ENCODE measurements at places on chromosomes 16 and 17. TPM values are rescaled to one million over a fixed set of nuclear protein-coding genes. Genes with fewer than 3 reads are reported as not detected.

- no peak for DNase-seq
Observed at GRCh38 chr16:67388191-67388590, 5.1 kb downstream of the TPPP3 start.

Gene BCAS3
- total RNA-seq: 10.9 TPM

DNA sequence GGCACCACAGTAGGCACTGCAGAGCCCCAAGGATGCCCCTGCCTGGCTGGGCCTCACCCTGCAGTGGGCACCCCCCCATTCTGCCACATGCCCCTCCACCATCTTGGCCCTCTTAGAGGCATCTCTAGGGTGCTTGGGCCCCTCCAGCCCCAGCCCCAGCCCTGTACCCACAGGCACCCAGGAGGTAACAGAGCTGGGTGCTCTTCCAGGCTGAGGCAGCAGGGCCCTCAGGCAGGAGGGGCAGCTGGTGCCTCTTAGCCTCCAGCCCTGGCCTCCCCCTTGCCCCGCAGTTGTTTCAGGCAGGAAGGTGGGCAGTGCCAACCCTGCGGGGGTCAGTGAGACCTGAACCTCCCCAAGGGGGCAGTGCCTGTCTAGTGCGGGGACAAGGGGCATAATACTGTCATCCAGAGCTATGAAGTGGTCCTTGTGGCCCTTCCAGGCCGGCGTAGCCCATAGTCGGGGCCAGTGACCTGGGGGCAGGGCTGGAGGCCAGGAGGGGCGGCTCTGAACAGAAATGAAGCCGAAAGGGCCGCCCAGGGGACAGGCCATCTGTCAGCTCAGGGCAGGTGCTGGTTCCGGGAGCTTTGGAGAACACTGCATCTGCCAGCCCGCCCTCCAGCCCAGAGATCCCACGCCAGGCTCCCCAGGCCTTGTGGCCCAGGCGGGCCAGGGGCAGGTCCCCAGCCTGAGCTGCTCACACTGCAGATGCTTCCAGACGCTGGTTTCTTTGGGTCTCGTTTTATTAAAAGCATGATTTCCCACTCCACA, 4.9 kb upstream of the AATK start:
- DNase-seq: no peak

DNA sequence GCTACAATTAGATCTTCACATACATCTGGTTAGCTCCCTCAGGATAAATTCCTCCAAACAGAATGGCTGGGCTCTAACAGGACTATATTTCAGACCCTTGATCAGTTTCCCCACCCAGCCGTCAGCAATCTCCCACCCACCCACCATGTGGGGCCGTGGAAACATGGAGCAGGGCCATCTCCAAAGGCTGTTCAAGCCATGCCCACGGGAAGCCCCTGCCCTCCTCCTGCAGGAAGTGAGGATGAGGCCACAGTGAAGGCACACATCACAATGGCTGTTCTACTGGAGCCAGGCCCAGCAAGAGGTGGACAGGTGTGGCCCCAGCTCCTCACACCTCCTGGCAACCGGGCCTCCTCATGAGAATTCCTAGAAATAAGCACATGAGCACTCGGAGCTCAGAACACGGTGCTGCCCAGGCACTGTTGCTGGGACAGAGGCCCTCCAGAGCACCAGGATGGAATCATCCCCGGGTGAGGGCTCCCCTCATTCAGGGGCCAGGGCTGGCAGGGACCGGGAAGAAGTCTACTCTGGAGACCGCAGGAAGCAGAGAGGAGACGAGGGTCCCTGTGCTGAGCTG, at the start of gene LITAFD:
Gene LITAFD, plus strand, starts transcription at position 311 of the 577 bp plus-strand sequence. CDS start 2,005 bp downstream, outside the sequence.
- DNase-seq: no peak

- peak; percentile 44 for DNase-seq
Observed at GRCh38 chr16:1613728-1614455, 1.7 kb downstream of the CRAMP1 start.

GRCh38 chr17:56596691-56597494, 3.4 kb downstream of the NOG start:
- DNase-seq: no peak

Gene TMEM114
- total RNA-seq: not detected

DNA sequence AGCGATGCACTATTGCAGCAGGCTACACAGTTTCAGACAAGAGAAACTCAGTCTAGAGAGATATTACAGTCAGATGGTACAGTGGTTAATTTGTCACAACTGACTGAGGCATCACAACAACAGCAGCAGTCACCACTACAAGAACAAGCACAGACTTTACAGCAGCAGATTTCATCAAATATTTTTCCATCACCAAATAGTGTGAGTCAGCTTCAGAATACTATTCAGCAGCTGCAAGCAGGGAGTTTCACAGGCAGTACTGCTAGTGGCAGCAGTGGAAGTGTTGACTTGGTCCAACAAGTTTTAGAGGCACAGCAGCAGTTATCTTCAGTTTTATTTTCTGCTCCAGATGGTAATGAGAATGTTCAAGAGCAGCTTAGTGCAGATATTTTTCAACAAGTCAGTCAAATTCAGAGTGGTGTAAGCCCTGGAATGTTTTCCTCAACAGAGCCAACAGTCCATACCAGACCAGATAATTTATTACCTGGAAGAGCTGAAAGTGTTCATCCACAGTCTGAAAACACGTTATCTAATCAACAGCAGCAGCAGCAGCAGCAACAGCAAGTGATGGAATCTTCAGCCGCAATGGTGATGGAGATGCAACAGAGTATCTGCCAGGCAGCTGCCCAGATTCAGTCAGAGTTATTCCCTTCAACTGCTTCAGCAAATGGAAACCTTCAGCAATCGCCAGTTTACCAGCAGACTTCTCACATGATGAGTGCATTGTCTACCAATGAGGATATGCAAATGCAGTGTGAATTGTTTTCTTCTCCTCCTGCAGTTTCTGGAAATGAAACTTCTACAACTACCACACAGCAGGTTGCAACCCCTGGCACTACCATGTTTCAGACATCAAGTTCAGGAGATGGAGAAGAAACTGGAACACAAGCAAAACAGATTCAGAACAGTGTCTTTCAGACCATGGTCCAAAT, 34.1 kb downstream of the NQO1 start:
- no peak for DNase-seq

DNA sequence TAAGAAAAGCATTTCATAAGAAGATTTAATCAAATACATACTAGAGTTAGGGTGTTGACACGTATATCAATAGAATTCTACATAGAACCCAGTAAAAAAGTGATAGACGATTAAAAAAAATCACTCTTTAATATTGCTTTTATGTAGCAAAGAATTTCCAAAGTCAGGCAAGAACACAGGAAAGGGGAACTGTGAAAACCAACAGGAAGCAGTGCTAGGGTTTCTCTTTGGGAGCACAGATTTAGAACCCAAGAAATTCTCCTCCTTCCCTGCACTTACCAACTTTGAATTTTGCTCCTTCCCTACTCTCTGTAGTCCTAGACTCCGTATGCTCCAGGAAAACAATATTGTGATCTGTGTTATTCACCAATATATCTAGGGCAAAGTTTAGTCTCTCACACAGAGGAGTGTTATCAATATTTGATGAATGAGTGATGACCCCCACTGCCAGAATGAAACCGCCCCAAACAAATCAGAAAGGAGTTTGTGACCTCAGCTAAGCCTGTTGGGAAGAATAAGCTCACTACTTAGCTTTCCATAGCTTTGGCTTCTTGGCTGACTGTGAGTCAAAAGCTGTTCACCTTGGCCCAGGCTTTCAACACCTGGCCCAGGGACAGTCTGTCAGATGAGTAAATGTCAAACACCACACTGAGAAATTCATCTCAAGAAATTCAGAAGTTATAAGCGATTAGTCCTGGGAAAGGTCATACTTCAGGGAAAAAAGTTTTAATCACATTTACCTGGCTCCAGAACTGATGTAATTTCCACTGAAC, 8.6 kb downstream of the RFWD3 start:
- no peak for DNase-seq

DNA sequence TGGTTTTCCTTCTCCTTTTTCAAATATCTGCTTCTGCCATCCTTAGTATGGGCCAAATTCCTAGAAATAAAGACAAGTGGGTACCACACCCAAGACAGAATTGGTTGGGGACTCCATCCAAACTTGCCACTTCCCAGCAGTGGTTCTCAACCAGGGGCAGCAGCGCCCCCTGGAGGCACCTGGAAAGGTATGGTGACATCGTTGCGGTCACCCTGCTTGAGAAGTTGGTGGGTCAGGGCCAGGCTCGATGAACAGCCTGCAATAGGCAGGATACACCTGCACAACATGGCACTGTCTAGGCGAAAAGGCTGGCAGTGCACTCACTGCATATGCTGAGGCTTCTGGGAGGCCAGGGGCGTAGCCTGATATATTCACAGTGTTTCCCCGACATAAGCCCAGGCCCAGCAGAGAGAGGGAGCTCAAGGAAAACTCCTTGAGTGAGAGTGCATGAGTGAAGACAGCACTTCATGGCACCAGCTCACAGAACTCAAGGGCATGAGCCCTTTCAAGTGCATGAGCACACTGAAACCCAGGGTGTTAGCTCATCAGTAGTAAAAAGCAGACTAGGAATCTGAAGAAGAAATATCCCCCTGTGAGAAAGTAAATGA, 57.7 kb downstream of the CMC2 start:
- DNase-seq: peak; percentile 82

GRCh38 chr17:40373324-40373723, 8.8 kb upstream of the GJD3 start:
- DNase-seq: no peak

Gene TEX14
- under 0.01 TPM for total RNA-seq

DNA sequence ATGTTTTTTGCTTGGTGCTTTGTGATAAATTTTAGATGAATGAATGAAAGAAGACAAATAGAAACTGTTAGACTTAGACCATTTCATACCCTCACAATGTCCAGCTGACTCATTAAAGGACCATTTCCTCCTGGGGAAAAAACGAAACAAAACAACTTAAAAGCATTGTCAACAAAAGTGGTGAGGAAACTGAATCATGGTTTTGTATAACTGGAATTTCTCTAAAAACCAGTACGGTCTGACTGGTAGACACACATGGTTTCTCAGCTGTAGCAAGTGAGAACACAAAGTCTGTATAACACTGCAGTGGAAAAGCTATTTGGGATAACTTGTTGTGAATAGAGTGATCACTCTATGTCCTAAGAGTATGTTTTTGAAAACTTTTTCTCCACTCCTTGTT, 5.3 kb upstream of the DDX52 start:
- peak; percentile 95 for DNase-seq

- DNase-seq: peak; percentile 72
Observed at GRCh38 chr16:55559233-55559632, 7.3 kb upstream of the CAPNS2 start.

Gene CHP2
- total RNA-seq: not detected

- DNase-seq: peak; percentile 18
Observed at GRCh38 chr17:73011016-73011486, 81.4 kb downstream of the SLC39A11 start.

Gene CD300LB
- not detected for total RNA-seq

DNA sequence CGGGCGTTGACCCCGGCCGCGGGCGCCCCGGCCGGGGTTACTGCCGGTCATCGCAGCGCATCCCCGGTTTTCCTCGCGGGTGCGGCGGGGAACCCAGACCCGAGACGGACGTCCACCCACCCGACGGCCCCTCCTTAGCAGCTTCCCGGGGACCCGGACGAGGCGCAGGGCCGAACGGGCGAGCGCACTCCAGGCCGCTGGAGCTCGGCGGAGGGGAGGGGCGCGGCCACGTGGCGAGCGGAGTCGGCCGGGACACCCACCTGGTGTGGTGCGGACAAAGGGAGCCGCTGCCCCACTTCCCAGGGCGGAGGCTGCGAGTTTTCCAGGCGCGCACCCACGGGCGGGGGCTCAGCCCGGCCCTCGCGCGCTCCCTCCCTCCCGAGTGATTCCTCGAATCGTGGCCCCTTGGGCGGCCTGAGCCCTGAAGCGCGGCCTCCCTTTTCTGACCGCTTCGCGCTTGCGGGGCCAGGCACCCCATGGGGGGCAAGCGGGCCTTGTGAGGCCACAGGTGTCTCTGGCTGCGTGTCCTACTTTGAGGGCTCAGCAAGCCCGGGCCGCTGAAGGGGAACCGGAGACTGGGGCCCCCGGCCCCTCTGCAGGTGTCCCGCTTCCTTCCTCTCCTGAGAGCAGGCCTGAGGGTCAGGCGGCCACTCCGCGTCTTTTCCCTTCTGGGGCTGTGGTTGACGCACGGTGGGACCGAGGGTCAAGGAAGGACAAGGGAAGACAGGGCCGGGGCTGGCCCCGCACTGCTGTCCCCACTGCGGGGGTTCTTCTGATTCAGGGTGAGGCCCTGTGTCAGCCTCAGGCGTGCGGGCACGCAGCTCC, 1.1 kb upstream of the FASN start:
- no peak for DNase-seq

Gene FA2H
- total RNA-seq: not detected

- DNase-seq: peak; percentile 47
Observed at GRCh38 chr17:39225959-39226683, 376 bp upstream of the STAC2 start.

GRCh38 chr16:89393738-89394406, 96.5 kb downstream of the ANKRD11 start:
- DNase-seq: no peak

Gene TRIM37
- total RNA-seq: 33.3 TPM

GRCh38 chr16:4689091-4689671, 4.2 kb upstream of the NUDT16L1 start:
- no peak for DNase-seq

DNA sequence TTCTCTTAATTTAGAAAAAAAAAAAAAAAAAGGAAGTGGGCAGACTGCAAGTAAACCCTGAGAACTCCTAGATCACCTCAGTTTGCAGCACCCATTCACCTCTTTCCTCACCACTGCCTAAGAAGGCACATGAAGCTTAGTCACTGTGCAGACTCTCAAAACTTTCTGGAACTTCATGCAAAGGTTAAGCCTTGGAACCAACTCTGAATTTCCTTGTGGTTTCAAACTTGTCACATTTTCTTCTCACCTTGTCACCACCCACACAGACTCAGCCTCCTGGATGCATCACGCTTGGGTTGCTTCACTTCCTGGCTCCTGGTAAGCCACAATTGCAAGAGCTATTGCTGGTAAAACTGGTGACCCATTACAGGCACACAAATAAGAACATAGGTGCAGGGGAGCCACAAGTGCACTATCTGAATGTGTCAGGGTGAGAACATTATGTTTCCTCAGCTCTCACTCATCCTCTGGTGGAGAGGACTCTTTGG, 15.0 kb upstream of the CPD start:
- no peak for DNase-seq

DNA sequence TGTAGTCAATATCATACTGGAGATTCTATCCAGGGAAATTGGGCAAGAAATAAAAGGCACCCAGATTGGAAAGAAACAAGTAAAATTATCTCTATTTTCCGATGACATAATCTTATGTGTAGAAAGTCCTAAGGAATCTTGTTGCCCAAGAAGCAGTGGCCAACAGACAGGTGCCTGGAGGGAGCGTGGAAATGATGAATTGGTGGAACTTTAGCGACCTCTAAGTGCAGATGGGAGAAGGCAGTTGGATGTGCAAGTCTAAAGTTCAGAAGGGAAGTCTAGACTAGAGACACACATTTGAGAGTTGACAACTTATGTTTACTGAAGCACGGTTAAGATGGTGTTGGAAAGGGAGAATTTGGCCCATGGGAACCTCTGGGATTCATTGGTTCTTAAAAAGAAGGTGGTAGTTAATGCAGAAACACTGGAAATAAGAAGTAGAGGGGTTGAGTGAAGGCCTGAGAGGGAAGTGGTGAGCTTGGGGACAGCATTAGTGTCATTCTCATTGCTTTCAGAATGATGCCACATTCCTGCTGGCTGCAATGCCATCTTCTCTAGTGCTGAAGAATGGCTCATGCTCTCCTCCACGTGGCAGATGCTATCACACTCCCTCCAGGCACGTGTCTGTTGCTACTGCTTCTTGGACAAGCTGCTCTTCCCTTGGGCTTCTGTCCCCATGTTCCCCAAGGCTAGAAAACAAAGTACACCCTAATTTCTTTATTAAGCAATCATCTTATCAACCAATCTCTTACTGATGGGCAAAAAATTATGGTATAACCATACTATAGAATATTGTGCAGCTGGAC, 24.0 kb downstream of the TAT start:
- no peak for DNase-seq
